ENCODE measurements at places on chromosomes 5 and 9.

DNA sequence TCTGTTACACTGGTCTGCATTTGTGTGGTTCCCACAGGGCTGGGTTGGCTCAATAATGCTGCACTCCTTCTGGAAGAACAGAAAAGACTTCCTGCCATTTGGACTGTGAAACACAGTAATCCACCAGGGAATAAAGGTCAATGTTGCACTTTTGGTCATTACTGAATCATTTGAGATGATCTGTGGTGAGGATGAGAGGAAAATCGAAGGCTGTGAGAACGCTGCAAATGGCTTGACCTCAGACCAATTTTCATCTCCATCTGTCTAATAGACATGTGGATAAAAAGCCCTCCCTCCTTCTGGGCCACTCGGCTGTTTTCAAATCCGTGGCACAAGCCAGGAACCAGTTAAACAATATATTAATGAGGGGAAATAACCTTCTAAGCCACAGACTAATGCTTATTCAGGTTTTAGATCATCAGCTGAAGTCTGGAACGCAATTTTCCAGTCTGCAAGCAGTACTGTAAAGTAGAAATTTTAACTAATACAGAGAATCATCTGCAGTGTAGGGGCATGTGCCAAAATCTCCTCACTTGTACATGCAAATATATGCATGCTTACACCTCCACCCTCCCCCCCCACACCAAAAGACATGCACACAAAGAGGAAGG is 20.2 kb downstream of the TLE1 start:
- DNase-seq: no peak

- DNase-seq: peak; percentile 89
Measured at GRCh38 chr5:150656191-150657132, 4.6 kb upstream of the MYOZ3 start.

- no peak for DNase-seq
Measured at GRCh38 chr5:2184563-2185540, 302.1 kb upstream of the IRX4 start.

DNA sequence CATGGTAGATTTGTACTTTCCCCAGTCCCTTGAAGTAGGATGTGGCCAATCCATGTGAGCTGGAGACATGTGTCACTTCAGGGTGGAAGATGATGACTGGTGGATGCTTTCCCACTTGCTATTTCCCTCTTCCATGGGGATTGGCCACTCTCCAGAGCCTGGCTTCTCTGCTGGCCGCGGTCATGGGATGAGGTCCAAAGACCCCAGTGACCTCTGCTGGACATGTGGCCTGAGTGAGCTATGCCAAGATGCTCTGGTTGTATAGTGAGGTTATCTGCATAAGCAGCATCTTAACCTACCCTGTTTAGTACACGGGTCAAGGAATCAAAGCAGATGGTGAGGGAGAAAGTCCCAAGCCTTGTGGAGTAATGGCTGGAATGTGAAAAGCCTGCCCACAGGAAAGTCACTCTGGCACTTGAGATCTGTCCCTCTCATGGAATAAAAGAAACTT is 47.1 kb downstream of the SH3PXD2B start:
- DNase-seq: no peak

DNA sequence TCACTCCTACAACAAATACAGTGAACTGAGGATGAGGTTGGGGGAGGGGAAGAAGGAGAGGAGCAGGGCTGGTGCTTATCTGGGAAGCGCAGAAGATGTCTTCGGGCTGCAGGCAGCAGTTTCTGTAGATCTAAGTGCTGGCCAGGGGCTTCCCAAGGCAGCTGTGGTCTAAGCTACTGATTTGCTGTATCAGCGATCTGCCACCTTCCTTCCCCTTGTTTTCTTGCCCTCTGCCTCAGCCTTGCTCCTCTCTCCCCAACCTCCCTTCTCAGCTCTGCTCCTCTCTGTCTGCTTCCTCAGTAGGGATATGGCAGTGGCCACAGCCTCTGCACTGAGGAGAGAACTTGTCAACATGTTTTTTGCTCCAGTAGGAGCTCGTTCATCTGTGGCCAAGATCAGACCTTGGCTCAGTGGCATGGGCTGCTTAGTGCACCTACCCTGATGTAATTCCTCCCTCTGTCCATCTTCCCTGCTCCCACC is 42.8 kb upstream of the IL6ST start:
- no peak for DNase-seq

DNA sequence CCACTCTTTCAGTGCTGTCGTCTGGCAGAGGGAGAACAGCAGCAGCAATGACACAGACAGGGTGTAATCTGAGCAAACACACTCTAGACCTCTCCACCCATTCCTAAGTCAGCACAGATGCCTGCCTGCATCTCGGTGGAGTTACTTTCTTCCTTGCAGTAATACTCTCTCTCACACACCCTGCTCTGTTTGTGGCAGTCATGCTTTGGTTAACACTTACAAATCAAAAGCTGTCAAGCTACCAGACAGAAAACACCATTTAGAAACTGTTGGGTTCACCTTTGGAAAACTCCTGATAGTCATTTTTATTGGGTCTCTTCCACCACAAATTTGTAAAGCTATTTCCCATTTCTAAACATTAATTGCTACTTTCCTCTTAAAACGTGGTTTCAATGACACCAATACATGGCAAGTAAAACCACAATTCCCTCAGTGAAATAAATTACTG is 27.3 kb downstream of the LHFPL2 start:
- DNase-seq: no peak

DNA sequence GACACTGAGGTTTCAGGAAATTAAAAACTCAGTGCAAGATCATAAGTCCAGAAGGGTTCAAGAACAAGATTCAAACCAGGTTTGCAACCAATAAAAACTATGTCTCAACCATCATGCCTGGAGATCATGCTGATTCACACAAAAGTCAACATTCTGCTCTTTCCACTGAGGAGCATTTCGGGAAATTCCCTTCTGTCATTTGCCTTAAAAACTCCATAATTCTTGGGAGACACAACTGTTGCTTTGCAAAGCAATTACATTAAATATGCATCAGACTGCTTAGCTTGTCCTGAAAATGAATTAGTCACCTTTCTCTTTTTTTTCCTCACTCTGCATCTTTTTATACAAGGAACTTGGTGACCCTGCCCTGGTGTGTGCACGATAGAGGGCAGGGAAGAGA is 275.9 kb upstream of the ZNF462 start:
- no peak for DNase-seq

DNA sequence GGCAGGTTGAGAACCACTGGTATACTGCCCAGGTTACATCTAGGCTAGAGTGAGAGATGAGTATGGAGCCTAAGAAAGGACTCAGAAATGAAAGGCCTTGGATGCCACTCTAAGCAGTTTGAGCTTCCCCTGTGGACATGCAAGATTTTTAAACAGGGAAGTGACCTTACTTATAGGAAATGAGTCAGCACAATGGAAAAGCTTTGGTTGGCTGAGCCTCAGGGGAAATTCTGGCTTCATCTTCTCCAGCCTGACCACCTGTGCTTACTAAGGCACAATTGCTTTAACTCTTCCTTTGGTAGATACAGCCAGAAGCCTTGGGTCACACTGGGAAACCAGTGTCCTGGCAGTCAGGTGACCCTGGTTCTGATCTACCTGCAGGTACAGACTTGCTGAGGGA is 380.2 kb upstream of the ZNF462 start:
- DNase-seq: no peak

DNA sequence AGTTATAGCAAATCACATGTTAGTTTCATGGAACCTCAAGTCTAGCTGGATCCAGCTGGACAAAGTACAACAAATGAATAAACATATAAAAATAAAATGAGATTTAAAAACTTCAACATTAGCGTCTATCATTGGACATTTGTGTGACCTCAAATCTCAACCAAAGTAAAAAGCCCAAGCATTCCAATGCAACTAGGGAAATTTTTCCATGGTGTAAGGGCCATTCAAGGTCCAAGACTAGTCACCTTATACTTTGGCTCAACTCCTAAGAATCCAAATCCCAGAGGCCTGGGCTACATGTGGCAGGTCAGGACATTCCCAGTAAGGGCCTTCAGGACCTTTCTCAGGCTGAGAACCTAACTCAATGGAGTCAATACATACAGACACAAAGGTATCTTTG is 137.4 kb upstream of the DMAC1 start:
- DNase-seq: no peak

DNA sequence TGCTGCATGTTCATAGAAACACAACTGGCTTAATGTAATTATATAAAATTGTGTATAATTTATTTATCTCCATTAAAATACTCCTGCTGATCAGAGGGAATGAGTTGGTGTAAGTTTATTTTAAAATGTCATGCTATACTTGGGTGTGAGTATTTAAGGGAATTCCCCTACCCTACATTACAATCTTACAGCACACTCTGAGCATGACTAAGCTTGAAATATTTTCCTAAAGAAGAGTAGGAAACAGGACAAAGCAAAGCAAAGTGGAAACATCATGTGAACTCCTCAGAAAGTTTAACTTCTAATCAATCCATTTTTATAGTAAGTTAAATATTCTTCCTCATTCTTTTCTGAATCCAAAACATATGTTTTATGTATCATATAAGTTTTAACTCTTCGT is 1271.3 kb downstream of the EFNA5 start:
- no peak for DNase-seq

DNA sequence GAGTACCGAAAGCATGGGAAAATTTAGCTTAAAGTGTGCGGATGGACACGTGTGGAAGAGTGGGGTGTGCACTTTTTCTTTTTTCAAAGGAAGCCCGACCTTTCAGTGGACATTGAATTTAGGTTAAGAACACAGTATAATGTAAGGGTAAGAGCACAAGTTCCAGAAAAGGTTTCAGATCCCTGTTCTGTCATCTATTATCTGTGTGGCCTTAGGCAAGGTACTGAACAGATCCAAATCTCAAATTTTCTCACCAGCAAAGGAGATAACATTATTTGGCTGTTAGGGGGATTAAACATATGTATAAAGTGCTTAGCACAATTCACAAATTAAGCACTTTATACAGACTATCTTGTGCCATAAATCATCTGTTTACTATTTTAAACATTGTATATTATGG is 441.0 kb downstream of the SPOCK1 start:
- no peak for DNase-seq

- DNase-seq: peak; percentile 82
Measured at GRCh38 chr9:121286973-121287741, 19.2 kb downstream of the GSN start.

- DNase-seq: no peak
Measured at GRCh38 chr5:125865166-125865815, 557.9 kb upstream of the GRAMD2B start.

DNA sequence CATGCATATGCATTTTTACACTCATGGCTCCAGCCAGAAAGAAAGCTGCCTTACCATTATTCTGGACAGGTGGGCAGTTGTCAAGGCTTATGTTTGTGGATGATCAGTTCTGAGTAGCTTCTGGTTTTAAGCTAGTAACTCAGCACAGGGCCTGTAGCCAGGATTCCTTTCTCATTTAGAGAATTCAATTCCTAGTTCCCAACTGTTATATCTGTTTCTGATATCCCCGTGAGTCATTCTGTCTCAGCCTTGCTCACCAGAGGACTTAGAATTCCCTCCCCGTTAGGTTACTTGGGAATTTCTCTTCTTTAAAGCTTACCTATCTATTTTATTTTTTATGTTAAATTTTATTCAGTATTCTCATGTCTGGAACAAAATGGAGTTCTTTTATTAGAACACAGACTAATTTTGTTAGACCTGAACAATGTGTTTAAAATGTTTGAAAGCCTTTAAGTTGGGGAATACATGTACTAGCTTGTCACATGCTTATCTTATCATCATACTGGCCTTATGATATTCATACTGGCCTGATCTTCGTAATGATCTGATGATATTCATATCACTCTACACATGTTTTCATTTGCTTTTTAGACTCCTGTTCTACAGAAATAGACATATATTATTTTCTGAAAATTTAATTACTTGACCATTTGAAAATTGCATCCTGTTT is 47.1 kb downstream of the CAST start:
- DNase-seq: no peak

DNA sequence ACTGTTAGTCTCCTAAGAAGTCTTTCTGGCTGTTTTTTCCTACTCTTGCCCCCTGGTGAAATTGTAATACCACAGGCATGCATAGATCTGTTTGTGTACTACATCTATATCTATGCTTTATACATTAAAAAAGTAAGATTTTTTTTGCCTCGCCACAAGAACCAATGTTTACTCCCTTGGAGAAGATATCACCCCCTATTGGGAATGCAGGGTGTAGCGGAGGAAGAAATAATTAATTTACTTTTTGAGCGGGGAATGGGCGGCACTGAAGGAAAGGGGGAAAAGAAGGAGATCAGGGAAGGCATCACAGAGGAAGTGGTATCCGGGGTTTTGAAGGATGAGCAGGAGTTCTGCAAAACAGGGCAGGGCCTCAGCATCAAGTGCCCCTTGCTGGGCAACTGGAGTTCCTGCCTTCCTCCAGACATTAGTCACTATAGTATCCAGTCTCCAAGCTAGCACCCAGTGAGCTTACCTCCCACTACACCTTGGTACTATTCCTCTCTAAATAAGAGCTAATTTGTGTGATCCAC is 134.9 kb downstream of the GABBR2 start:
- DNase-seq: no peak

GRCh38 chr5:82640916-82641315 is 362.8 kb upstream of the RPS23 start:
- DNase-seq: no peak

DNA sequence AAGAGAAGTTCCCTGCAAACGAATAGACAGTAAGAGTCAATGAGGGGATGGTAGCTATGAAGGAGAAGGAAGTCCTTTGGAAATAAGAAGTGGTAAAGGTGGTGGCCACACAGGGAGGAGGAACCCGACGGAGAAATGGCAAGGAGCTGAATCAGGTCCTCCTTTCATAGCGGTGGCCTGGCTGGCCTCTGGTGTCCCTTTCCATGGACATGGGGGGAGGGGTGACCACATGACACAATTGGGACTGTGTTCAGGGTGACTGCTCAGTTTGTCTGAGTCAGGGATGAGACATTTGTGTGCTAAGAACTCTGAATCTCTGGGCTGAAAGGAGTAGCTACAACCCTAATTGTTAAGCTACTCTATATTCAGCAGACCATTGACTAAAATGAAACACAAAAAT is 28.7 kb upstream of the TIMD4 start:
- DNase-seq: no peak

GRCh38 chr9:14391620-14392019 is 77.7 kb upstream of the NFIB start:
- DNase-seq: no peak

- no peak for DNase-seq
Measured at GRCh38 chr5:6744841-6745705, 31.8 kb downstream of the TENT4A start.

Data from mucosa of descending colon (tissue), 3 donors.